ENCODE measurements at places on chromosomes 3 and 15. TPM values are rescaled to one million over a fixed set of nuclear protein-coding genes. Genes with fewer than 3 reads are reported as not detected.

The VWA5B2 gene
- 0.33 TPM for polyA plus RNA-seq

The FANCD2OS gene
- not detected for polyA plus RNA-seq

The FOXL2 gene
- polyA plus RNA-seq, result not detected

The MFN1 gene
- polyA plus RNA-seq, result 78.8 TPM

The DLL4 gene
- polyA plus RNA-seq, result 2.2 TPM

The CACNA2D3 gene
- polyA plus RNA-seq, result 26.2 TPM

The SLC28A1 gene
- not detected for polyA plus RNA-seq

The DUOX2 gene
- not detected for polyA plus RNA-seq

The USP4 gene
- polyA plus RNA-seq, result 42.7 TPM

The GOLGA6L22 gene
- not detected for polyA plus RNA-seq

The SLC28A2 gene
- polyA plus RNA-seq, result not detected

The ZKSCAN7 gene
- polyA plus RNA-seq, result 23.9 TPM

The TGFBR2 gene
- polyA plus RNA-seq, result 0.22 TPM

The SI gene
- not detected for polyA plus RNA-seq

The AADACL2 gene
- polyA plus RNA-seq, result not detected

The FBXW12 gene
- not detected for polyA plus RNA-seq

The PLOD2 gene
- 5.6 TPM for polyA plus RNA-seq

The AGBL1 gene
- polyA plus RNA-seq, result 0.12 TPM

The DAZL gene
- polyA plus RNA-seq, result 0.20 TPM

The SPRED1 gene
- polyA plus RNA-seq, result 9.4 TPM

The MBD4 gene
- 50.0 TPM for polyA plus RNA-seq

The RBP2 gene
- polyA plus RNA-seq, result not detected

The RHCG gene
- 0.32 TPM for polyA plus RNA-seq

The UROC1 gene
- polyA plus RNA-seq, result not detected

The LNP1 gene
- 19.2 TPM for polyA plus RNA-seq

The PLA1A gene
- not detected for polyA plus RNA-seq

The NR2E3 gene
- polyA plus RNA-seq, result not detected

The WDR72 gene
- 0.05 TPM for polyA plus RNA-seq

The DISP2 gene
- 26.0 TPM for polyA plus RNA-seq

The GOLGA8T gene
- polyA plus RNA-seq, result not detected

The CCDC80 gene
- polyA plus RNA-seq, result 0.14 TPM

All from neural cell (in vitro differentiated cells).